ENCODE measurements at places on chromosomes 6 and 20.

DNA sequence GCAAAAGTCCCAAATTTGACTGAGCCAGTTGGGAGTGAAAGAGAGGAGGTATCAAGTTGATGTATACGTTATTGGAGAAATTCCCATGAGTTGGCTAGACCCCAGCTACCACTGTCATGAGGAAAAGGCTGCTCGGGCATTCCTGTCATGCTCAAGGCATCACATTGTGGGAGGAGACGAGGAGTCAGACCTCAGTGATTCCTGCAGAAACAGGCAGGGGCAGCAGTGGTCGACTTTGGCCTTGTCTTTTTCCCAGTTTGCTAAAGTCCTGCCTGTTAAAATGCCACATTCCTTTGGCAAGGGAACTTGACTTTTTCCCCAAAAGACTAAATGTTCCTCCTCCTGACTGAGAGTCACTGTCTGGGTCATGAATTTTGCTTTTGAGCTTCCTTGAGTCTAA lies 295.5 kb upstream of the HS3ST5 start:
- no peak for DNase-seq

GRCh38 chr6:7692453-7692784 lies 33.5 kb upstream of the BMP6 start:
- DNase-seq, result no peak

- no peak for DNase-seq
Observed at GRCh38 chr6:79964607-79965081, 17.3 kb upstream of the ELOVL4 start.

GRCh38 chr6:167965592-167966539 lies 31.6 kb upstream of the KIF25 start:
- no peak for DNase-seq

DNA sequence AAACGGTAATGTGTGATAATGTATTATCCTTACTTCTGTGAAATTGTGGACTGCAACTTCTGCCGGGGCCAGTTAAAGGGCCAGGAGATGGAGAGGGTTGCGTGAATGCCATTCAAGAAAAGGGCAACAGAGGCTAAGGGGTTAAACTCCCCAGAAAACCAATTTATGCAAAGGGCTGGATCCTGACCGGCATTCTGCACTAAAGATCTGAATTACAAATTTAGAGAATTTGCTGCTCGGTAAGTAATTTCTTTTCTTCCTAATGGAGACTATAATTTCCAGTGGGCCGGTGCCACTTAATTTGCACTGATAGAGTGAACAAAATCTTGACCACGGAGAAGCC lies 130.1 kb downstream of the BCAS1 start:
- no peak for DNase-seq

DNA sequence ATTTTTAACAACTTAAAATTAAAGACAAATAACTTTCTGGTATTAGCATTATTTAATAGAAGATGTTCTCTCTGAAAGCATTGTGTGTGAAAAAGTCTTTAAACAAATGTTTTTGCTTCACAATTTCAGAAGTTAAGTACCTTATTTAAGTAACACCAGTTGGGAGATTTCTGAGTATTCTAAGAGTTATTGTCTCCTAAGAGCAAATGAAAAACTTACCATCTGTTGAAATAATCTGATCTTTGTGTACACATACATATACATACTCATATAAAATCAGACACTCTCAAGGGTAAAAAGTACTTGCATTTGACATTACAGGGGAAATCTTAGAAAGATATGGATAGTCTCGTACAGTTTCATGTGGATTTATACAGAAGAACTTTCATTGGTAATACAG lies 2.4 kb downstream of the BTBD3 start:
- DNase-seq, result no peak

- peak; percentile 53 for DNase-seq
Observed at GRCh38 chr20:46056970-46057855, 28.2 kb downstream of the SLC12A5 start.

GRCh38 chr20:37711001-37711400 lies 17.2 kb downstream of the CTNNBL1 start:
- DNase-seq, result peak; percentile 78

DNA sequence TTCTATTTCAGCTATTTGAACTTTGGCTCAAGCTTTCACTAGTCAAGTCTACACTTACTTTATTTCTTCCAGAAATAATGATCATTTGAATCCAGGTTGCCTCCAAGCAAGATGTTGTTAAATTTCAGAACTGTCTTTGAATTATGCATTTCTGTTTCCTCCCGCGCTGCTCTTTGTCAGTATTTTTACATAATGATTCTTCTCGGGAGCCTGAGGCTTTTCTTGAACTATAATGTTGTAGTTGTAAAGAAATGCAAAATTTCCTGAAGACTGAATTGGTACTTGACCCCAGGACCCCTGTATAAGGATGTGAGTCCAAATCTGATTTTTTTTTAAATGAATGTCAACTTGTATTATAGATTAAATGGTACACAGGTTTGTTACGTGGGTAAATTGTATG lies 80.4 kb downstream of the ARMC2 start:
- DNase-seq, result no peak

GRCh38 chr6:77740380-77740779 lies 87.5 kb downstream of the MEI4 start:
- peak; percentile 57 for DNase-seq

DNA sequence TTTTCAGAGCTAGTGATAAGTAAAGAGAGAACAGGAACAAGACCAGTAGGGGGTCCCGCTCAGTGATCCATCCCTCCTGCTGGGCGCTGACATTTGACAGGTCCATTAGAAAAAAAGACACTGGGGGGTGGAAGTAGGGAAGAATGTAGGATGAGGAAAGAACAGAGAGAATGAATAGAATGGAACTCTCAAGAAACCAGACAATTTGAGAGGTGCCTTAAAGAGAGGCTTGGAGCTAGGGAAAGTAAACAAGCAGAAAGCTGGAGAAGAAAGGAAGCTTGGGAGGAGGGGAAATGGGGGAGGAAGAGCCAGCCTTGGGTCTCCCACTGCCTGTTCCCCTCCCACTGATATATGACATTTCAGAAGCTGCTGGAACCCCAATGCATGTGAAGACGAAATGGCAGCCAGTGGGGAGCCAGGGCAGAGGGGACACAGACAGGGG lies 8.4 kb downstream of the GABBR1 start:
- DNase-seq, result no peak

DNA sequence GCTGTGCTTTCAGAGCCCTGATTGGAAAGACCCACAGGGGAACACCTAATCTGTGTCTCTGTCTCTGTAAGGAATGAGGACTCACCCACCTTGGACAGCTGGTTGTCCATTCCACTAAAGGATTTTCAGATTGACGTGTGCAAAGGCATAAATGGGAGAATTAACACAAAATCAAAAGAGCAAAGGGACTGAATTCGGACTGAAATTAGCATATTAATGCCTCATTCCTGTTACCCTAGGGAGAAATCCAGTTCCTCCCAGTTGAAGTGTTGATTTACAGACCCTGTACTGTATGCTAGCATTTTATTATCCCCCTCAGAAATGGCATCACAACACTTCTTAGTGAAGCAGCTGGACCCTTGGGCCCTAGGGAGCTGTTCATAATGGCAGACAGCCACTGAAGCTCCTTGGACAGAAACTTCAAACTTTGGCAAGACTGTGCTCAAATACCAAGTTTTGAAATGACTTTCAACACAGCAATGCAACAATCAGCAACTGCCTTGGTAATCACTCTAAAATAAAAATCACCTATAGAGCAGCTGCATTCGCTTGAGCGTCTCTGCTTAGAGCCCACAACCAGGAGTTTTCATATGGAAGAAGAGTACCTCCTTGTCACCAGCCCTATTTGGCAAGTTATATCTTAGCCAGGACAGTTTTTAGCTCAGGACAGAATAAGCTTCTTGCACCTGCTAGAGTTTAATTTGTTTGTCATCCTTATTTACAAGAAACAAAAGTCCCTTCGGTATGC lies 118.1 kb downstream of the TRDN start:
- no peak for DNase-seq

GRCh38 chr6:28767691-28768090 lies 156.1 kb downstream of the TRIM27 start:
- DNase-seq, result no peak

DNA sequence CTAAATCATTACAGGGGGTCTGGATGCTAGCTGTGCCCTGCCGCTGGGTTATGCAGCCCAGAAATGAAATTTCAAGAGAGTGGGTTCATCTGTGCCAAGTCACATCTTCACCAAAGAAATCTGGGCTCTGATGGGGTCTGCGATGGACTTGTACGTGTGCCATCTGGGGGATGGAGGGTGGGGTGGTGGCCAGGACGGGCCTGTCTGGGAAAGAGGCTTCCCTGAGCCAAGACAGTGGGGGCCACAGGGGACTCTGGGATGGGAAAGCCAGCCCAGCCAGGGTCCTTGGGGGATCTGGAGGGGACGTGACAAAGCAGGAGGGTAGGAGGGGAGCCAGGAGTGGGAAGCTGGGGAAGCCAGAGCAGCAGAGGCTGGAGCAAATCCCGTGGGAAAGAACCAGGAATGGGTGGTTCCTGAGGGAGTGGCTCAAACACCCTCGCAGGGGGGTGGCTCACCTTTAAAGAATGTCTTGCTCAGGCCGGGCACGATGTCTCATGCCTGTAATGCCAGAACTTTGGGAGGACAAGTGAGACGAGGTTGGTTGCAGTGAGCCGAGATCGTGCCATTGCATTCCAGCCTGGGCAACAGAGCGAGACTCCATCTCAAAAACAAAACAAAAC lies 36.3 kb upstream of the SULF2 start:
- DNase-seq, result no peak

DNA sequence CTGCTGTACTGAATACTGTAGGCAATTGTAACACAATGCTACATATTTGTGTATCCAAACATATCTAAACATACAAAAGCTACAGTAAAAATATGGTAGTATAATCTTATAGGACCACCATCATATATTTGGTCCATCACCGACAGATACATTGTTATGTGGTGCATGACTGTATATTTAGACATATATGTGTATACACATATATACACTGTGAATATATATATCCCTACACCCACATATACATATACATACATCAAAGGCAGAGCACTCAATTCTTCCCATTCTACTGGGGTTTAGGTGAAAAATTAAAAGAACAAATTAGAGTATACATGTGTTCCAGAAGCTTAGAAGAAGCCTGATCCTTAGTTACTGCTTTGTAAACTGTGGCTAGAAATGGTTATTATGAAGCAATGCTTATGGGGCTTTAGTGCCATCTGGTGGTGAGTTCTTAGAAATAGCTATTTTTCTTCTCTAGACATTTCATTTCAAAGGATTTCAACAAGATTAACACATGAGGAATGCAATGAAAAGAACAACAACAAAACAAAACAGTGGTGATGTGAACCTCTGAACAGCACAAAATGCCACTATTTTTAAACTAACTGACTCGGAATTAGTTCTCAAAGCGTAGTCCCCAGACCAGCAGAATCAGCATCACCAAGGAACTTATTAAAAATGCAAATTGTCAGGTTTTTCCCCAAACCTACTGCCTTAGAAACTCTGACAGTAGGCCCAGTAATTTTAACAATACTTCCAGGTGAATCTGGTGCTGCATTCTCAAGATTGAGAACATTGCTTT lies 38.0 kb downstream of the PKHD1 start:
- peak; percentile 48 for DNase-seq

DNA sequence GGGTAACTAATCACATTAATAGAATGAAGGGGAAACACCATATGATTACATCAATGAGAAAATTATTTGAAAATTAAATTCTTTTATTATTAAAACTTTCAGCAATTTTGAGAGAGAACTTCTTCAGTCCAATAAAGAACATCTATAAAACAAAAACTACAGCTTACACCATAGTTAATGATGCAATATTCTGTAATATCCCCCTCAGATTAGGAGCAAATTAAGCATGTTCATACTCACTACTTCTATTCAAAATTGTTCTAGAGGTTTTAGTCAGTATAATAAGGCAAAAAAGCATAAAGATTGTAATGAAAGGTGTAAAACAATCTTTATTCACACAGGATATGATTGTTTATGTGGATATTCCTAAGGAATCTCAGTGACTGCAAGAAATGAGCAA lies 465.4 kb downstream of the CD109 start:
- no peak for DNase-seq

- DNase-seq, result no peak
Observed at GRCh38 chr6:27759930-27760329, 152.3 kb downstream of the OR2B2 start.
